ENCODE measurements at places on chromosomes 12 and 14.
A peak's percentile ranks its signal among the peaks of the same experiment; 100 is the strongest.

DNA sequence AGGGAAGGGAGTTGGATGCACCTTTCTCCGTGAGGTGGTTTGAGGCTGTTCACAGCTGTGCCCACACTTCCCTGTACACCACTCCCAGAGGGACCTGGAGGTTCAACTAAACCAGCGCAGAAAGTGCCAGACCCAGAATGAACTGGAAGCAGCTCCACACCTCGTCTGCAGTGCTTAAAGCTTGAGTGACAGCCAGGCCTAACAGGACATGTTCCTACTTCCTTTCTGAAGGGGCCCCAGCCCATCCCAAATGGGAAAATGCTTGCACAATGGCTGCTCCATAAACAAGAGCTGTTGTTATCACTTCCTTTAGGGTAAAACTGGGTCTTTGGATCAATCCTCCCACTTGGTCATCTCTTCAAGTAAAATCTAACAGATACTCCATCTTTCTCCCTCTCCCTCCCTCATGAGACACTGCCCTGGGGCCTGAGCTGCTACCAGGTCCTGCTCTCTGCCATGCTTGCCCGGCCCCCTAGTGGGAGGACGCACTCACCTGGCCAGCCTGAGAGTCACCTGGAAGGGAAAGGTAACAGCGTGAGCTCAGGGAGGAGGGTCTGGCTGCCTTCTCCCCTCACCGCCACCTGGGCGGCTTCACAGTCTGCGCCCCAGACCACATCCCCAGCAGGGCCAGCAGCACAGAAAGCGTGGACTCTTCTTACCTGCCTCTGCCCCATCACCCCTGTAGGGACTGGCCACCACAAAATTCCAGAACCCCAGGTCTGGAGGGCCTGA lies 33.5 kb downstream of the ISCA2 start:
- DNase-seq, result no peak

GRCh38 chr14:106141242-106142220 lies 615.1 kb downstream of the TMEM121 start:
- DNase-seq, result peak; percentile 81

DNA sequence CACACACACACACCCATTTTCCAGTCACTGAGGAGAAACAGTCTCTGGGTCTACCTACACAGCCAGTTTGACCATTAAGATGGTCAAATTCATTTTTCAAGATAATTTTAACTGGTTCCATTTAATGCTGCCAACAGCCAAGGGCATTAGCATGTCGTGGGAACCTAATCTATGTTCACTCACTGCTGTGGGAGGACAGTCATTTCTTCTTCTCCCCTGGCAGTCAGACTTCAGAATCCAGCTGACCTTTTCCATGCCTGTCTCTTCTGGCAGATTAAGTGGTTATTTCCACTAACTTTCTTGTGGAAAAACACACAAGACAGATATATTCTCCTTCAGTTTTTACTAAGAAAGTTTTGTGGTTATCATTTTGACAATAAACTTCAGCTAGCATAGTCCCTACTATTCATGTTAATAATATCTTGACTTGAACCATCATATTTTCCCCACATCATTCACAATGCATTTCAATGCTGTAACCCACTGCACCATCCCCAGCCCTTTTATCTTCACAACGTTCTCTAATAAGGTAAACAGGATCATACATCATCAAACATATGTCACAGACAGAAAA lies 82.2 kb downstream of the DAD1 start:
- DNase-seq, result peak; percentile 67

DNA sequence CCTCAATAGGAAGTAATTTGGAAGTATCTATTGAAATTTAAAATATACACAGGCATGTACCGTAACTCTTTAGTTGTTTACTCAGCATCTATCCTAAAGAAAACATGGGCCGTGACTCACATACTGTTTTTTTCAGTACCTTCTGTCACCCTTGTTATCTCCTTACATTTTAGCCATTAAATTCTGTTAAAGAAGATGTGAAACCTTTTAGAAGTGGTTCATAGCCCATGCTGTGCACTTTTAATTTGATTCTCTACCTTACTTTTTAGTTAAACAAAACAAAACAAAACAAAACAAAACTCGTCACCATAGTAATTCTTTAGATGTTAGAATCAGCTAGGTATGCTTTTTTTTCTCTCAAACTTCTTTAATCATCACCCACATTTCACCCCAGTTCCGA lies 494.4 kb upstream of the RGS6 start:
- DNase-seq, result no peak

GRCh38 chr12:22042976-22043669 lies 2.9 kb upstream of the CMAS start:
- peak; percentile 5 for DNase-seq

- DNase-seq, result no peak
Observed at GRCh38 chr12:26425587-26426260, 230.4 kb downstream of the SSPN start.

GRCh38 chr14:56422703-56423213 lies 156.8 kb upstream of the TMEM260 start:
- DNase-seq, result peak; percentile 23

- DNase-seq, result no peak
Observed at GRCh38 chr12:13942826-13943225, 38.6 kb downstream of the GRIN2B start.

DNA sequence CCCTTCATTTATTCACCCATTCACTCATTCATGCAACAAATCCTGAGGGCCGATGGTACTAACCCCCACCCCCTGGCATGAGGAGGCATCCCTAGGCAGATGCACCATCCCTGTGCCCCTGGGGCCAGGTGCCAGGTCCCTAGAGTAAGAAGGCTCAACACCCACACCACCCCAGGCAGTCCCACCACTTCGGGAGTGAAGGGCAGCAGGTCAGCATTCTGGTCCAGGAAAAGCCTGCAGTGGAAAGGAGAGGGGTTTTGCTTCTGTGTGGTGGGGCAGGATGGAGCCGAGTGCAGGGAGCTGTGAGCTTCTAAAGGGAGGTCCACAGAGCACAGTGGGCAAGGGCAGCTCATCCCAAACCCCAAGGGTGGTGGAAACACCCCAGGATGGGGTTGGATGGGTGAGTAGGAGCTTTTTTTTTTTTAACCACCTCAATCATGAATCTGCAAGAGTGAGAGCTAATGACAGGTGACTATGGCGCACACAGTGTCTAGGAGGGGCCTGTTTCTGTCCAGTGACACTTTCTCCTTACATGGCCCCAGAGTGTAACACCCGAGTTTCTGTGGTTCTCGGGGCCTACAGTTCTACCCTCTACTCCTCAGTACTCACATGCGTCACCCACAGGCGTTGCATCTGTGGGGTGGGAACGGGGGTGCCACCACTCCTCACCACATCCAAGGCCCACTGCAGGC lies 414.3 kb downstream of the TMEM121 start:
- no peak for DNase-seq

GRCh38 chr12:59070322-59070933 lies 150.1 kb upstream of the LRIG3 start:
- DNase-seq, result no peak

- DNase-seq, result no peak
Observed at GRCh38 chr12:32331133-32331532, 68.2 kb upstream of the FGD4 start.

DNA sequence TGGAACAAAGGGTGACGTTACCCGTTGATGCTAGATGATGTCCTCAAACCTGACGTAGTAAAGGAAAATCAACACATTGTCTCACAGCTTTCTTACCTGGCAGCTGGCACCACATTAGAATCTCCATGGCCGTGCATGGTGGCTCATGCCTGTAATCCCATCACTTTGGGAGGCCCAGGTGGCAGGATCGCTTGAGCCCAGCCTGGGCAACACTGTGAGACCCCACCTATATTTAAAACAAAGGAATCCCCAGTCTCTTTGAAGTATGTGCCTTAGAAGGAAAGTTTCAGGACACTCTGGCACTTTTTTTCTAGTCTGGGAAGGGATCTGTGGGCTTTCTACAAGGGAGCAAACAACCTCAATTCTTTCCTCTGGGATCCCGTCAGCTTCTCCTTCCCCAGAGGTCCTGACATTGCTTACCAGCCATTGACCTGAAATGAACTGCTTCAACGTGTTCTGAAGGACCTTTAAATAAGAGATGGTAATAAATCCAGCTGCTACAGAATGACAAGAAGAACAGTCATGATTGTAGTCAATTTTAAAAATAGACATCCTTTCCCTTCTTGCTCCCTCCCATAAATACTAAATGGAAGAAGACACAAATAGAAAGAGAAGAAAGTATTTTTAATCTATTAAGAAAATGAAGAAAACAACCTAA lies 33.7 kb upstream of the TTC7B start:
- no peak for DNase-seq

DNA sequence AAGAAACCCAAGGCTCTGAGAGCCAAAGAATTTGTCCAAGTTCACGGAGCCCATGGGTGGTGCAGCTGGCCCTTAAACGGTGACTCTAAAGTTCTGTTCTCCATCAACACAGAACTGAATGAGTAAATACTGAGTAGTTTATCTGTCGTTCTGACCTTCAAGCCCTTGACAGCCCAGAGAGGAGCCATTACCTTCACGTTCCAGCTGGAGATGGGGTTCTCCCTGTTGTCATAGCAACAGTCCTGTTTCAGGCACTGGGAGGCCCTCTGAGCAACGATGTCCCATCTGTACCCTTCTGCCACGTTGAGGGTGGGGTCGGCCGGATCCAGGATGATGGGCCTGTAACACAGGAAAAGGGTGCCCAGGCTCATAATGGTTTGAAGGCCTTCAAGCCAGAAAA lies 7.5 kb upstream of the C12orf43 start:
- DNase-seq, result no peak

GRCh38 chr12:109767456-109767855 lies 53.8 kb downstream of the FAM222A start:
- no peak for DNase-seq

GRCh38 chr12:24424889-24425600 lies 475.6 kb upstream of the SOX5 start:
- peak; percentile 44 for DNase-seq

- DNase-seq, result no peak
Observed at GRCh38 chr14:103740991-103741689, 25.5 kb downstream of the ZFYVE21 start.

DNA sequence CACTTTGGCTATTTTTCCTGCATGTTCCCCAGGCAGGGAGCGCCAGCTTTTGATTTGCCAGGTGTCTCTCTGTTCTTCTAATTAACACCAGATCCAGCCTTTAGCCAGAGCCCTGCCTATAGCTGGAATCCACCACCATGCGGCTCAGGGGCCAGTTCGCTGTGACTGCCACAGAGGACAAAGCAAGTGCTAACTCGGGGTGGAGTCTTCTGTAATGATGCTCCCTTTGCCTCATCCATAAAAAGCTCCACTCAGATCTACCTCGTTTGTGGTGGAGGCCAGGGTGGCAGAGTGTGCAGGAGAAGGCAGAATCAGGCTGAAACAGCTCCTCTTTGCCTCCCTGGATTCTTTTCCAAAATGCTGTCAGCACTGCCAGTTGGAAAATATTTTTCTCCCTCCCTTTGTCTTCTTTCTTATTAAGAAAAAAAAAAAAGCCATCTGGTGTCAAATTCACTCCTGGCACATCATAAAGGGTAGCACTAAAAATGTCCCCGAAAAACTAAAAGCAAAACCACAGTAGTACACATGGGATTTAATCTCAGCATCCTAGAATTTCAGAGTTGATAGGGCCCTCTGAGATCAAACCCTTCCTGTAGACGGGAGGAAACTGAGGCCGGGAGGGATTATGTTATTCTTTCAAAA lies 18.0 kb upstream of the CTDSP2 start:
- DNase-seq, result no peak

DNA sequence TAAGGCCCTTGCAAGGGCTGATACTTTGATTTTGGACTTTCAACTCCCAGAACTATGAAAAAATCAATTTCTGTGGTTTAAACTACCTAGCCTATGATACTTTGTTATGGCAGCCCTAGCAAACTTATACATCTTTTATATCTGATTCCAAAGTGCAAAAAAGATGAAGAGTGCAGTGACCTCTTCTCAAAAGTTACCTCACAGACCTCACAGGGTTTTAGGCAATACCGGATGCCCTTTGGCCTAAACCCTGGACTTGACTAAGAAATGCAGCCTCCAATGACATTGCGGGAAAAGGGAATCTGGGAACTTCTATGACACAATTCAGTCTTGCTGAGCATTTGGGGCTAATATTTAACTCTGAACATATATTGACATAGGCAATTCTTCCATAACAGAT lies 63.3 kb downstream of the IGF1 start:
- no peak for DNase-seq

GRCh38 chr12:53219956-53220693 lies 11.9 kb downstream of the RARG start:
- DNase-seq, result peak; percentile 87

DNA sequence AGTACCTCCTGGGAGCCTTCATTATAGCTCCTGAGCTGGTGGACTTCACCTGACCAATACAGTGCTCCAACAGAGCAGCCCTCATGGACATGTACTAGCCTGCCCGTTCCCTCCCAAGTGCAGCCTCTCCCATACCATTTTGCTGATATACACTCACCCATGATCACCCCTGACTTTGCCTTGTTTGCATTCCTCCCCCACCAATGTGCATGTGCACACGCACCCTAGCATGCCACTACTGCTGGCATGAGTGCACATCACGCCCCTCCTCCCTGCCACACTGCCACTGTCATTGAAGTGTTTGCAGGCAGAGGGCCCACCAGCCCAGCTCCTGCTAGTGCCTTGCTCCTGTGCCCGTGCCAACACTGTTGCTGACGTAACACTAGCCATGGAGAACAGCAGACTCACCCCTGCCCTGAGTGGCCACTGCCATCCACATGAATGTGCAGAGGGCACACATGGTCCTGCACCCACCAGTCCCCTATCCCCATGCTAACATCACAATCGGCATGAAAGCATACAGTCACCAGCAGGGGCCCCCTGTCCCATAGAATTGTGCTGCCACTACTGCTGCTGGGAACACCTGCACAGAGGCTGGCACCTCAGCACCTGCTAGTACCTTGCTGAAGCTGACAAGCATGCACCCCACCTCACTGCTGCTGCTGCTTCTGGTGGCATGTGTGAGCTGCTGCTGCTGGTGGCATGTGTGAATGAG lies 110.3 kb downstream of the SINHCAF start:
- DNase-seq, result no peak

GRCh38 chr14:99681832-99682148 lies 2.3 kb upstream of the CYP46A1 start:
- no peak for DNase-seq

GRCh38 chr14:104513641-104514046 lies 65.9 kb upstream of the C14orf180 start:
- DNase-seq, result no peak

DNA sequence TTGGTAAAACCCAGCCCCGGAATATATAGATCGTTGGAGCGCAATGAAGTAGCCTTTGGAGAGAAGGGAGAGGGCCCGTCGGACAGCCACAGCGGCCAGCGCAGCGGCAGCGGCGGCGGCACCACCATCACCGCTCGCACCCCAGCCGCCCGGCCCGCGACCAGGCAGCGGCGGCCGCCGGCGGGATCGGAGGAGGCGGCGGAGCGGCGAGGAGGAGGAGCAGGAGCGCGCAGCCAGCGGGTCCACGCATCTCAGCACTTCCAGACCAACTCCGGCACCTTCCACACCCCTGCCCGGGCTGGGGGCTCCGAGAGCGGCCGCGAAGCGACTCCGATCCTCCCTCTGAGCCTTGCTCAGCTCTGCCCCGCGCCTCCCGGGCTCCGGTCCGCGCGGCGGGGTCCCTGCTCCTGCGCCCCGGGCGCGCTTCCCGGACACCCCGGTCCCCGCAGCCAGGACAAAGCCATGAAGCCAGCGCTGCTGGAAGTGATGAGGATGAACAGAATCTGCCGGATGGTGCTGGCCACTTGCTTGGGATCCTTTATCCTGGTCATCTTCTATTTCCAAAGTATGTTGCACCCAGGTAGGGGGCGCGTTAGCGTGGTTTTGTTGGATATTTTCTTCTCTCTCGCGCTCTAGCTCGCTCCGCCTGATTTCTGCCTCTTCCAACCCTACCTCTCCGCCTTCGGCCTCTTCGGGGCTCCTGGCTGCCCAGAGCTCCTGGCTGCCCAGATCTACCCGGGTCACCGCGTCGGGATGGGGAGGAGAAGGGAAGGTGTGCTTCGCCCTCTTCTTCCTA lies 400 bp downstream of the CHST11 start:
- DNase-seq, result peak; percentile 70

Measured in activated CD4-positive, alpha-beta T cell treated with anti-CD3 and anti-CD28 coated beads, Interleukin-2, Interleukin-6, amounts not matched to agents 100 ng/mL and 50 ng/mL, durations not matched to agents 16 hours and 8 hours (primary cell).